ENCODE measurements at places on chromosomes 2 and 18.

DNA sequence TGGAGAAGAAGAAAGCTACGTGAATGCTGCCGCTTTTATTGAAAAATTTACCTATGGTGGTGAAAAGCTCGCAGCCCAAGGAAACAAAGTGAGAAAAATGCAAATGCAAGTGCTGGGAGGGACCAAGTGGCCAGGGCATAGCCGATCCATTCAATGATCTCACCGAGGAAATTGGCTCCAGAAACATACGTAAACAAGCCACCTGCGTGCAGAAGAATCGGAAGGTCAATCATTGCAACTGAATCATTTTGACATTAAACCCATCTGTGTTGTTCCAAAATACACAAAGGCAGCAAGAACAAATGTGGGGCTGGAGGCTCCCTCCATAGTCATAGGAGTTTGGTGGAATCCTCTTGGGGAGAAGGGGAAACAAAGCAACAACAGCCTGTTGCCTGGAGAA is 51.5 kb downstream of the SRD5A2 start:
- DNase-seq, result no peak

DNA sequence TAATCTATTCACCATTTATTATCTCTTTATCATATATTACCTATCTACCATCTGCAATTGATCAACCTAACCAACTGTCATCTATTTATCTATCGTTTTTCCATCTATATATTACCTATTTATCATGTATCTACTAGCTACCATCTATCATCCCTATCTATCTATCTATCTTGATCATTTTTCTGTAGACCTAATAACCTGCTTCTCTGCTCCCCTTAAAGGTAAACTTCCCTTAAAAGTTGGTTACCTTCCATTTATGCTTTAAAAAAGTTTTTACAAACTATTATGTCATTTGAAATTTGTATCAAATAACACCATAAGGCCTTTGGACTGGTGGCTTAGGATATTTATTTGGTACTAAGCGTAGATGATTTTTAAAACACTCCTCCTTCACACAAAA is 47.2 kb downstream of the TMEM18 start:
- DNase-seq, result no peak

DNA sequence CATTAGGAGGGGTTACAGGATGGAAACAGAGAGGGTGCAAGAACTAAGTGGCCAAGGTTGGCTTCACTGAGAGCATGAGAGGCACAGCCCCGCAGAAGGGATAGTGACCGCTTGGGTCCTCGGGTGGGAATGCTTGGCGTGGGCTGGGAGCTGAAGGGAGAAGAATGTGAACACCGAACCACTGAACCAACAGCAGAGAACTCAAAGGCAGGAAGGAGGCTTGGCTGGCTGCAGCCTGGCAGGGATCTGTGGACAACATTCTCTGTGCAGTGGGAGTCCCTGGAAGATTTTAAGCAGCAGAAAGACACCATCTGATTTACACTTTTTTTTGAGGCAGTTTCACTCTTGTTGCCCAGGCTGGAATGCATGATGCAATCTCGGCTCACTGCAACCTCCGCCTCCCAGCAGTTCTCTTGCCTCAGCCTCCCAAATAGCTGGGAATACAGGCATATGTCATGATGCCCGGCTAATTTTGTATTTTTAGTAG is 33.9 kb downstream of the SOWAHC start:
- DNase-seq, result no peak

DNA sequence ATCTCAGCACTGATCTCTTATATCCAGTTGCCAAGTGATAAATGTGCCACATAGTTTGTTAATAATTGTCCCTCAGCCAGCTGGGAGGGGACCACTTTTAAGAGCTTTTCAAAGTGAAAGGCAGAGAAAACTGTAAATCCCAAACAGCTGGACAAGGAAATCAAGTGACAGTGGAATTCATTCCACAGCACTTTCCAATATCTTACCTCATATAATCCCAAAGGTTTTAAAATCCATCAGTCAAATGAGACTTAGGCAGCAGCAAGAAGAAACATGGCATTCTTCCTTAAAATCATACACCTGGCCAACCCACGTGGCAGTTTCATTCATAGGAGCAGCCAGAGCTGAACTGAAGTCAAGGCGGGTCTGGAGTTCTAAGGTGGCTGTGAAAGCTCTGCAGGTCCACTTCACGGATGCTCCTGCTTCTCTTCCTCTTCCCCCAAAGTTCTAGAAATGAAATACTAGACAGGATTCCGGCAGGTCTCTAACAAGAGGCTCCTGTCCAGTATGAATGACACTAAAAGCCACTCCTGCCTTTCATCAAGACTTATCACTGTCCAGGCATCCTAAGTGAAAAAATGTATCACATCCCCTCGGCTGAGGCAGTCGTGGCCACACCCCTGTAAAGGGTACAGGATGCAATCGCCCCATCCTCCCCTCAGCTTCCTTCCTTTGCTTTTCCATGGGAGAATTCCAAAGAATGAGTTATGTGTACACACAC is 190.4 kb upstream of the STK17B start:
- no peak for DNase-seq

GRCh38 chr18:75066021-75066880 is 142.7 kb downstream of the PTGR3 start:
- DNase-seq, result no peak

DNA sequence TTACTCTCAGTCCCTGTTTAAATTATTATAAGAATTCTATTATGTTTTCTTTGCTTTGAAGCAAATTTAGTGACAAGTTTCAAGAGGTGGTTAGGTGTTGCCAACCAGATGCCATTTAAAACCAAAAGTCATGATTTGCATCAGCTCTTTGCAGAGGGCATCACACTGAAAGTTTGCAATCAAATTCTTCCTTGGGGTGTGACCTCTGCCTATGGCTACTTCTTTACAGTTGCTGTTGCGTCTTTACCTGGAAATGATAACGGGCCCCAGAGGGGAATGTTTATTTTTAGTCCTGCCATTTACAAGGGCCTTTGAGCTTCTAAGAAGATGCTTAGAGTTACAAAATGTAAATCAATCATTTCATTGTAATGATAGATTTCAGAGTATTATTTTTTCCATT is 561.0 kb downstream of the ARHGAP15 start:
- DNase-seq, result peak; percentile 81

DNA sequence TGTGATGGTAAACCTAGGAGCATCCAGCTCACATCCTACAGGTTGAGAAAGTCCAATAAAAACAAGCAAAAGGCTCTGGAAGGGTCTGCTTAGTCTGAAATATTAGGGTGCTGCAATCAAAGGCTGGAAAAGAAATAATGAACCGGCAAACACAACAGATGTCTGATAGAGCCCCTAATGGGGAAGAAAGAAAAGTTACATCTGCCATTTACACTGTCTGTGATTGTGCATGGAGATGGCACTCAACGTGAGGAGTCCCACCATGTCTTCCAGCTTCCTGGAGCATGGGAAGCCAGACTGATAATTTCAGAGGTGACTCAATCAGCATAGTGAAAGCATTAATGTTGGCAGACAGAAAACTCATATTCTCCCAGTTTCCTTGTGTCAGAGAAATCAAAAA is 307.8 kb downstream of the EPHA4 start:
- DNase-seq, result no peak

GRCh38 chr2:191688934-191689695 is 11.2 kb downstream of the NABP1 start:
- DNase-seq, result no peak

GRCh38 chr18:69558052-69558451 is 157.4 kb downstream of the DOK6 start:
- no peak for DNase-seq

DNA sequence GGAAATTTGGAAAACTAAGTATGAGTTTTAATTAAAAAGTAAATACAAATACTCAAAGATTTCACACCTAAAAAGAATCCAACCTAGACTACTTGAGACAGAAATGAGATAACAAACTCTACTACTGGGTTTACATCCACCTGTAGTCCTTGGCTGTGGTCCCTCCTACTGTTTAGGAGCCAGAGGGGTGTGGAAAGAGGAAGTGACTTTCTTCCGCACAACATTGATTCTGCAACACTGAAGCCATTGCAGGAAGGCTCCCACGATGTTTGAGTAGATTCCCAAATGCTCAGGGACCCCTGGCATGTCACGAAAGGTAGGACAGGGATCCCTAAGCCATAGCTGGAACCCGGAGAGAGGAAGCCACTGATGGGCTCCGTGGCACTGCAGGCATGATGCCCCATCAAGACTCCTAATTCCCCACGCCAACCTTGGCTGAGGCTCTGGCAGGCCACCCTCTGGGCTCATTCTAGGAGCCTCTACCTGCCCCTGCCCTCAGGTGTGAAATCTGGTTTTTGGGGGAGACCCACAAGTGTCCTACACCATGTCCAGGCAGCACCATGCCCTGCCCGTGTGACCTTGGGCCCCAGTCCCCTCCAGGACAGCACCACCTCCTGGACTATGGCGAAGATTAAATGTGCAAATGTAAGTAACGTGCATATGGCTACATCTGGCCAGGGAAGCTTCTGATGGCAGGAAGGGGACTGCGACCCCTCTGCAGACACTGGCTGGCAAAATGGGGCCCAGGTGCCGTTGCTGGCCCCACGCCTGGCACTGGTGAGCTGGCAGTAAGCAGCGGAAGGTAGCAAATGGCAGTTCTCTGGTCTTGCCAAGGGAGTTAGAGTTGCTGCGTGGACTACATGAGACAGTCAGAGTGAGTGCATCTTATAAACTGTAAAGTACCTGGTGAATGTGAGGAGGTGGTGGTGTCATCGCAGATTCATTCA is 38.2 kb upstream of the MAL start:
- no peak for DNase-seq

GRCh38 chr18:62857263-62857976 is 142.1 kb downstream of the PHLPP1 start:
- no peak for DNase-seq

- DNase-seq, result no peak
These were observed 107.0 kb upstream of the ZC3H15 start for GRCh38 chr2:186379052-186379451.

DNA sequence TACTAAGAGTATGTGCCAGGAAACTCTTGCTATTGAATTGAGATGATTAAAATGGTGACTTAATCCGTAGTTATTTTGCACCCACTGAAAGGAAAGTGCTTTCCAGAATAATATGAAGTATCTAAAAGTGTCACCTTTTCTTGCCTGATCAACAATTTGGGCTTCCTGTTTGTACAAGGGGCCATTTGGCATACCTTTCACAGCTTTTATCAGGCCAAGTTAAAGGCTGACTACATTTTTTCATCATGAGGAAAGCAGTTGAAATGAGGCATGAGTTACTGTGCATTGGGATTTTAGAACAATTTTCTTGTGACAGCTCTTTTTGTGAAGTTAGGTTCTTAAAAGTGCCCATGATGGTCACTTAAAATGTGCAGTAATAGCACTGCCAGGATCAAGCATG is 11.2 kb downstream of the TSN start:
- no peak for DNase-seq

- peak; percentile 62 for DNase-seq
These were observed 116.0 kb downstream of the TNS1 start for GRCh38 chr2:217886720-217887309.

- no peak for DNase-seq
These were observed 152.6 kb downstream of the TMEFF2 start for GRCh38 chr2:192042126-192042525.

DNA sequence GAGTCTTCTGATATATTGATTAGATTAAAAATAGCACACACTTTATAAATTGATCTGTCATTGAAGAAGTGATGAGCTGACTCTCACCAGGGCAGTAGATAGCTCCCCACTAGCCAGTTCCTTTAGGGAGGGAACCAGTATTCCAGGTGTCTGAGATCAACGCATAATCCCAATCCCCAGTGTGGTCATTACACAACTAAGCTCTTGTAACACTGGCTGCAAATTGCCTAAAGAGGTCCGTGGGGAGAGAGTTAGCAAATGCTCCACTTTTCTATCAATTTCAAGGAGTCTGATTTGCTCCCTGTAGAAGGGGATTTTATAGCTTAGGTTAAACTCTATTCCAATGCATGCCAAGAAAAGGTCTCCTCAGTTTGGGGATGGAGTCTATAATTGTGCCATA is 7.7 kb downstream of the SLC14A1 start:
- DNase-seq, result no peak

DNA sequence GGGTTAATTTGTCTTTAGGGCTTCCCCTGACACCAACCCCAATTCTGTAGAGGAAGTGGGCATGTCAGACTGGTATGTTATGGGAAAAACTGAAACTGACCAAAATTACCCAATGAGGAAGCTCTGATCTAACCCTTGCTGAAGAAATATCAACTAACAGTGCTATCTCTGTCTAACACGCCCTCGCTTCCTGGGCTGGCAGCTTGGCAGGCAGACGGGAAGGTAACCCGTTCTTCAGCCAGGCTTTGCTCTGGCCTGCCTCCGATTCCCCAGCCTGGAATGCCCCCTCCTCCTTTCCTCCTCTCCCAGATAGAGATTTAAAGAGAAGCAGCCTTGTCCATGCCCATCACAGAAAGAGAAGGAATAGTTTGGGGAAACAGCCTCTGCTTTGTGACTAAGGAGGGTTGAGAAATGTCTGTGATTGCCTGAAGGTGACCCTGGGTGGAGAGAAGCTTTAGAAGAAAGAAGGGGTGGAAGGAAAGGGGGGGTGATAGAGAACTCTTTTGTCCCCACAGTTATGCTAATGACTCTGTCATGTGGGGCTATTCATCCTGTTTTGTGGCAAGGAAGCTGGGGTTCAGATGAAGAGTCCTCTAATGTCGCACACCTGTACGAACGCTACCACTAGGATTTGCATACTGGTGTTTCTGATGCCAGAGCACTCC is 15.4 kb downstream of the HK2 start:
- DNase-seq, result peak; percentile 66

DNA sequence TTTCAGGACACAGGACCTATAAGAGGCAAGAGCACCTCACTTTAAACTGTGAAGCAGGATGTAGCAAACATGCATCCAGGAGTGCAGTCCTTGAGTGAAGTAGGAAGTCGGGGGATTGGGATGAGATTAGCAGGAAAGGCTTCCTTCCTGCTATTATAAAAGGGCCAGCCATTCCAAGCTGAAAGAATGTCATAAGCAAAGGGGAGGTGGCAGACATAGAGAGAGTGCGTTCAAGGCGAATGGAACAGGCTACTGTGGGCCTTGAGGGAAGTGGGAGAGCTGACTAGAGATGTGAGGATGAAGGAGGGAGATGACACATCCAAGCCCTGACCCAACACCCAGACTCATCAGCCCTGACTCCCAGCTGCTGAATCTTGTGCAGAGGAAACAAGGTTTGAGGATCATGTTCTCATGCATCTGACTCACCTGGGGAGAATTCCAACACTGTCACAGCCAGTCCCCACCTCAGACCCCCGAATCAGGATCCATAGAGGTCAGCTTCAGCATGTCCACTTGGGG is 63.9 kb downstream of the GYPC start:
- no peak for DNase-seq

DNA sequence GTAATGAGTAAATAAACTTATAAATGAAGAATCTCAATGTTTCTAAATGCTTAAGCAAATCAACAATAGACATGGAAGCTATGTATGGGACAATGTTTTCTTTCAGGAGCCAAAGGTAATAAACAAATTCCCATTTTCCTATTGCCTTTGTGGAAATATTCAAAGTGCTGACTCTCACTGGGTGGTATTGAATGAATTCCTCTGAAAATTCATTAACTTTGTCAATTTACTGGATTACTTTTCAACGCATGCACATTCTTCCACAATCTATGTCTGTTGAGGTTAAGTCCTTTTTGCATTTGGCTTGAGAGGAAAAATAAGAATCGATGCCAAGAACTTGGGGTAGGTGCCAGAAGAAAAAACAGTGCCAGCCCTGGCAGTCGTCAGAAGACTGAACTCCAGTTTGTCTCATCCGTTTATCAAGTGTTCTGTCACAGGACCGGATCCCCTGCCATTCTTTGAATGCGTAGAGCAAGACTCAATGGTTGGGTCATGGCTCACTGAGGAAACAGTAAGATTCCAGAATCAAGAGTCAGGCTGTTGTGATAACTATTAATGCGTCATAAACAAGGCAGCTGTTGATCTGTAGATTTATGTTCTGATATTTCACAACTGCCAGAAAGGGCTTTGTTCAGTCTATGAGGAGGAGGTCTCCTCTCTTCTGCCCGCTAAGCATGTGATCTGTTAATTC is 133.3 kb downstream of the GFPT1 start:
- DNase-seq, result no peak

Measured in activated CD4-positive, alpha-beta T cell treated with anti-CD3 and anti-CD28 coated beads, Interleukin-2, Interleukin-4, amounts not matched to agents 100 ng/mL and 50 ng/mL, durations not matched to agents 16 hours and 8 hours (primary cell).